SIG-M5 (cell line): ENCODE measurements at places on chromosomes 4 and X.

DNA sequence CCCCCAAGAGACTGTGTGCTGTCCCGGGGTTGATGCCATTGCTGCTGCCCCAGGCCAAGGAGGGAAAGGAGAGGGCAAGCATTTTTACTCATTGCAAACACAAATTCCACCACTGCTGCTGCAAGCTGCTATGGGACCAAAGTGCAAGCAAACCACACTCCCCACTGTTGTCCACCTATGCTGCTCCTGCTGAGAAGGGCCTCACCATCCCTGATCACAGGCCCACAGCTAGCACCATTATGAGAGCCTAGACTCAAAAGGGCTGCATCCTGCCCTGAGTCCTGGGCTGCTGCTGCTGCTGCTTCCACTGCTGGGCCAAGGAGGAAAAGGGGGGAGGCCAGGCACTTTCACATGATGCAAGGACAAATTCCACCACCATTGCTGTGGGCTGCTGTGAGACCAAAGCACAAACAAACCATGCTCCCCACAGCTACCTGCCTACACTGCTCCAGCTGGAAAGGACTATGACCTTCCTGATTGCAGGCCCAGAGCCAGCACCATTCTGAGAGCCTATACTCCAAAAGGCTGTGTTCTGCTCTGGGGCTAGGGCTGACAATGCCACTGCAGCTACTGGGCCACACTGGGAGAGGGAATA is 218.2 kb upstream of the ZCCHC13 start:
- DNase-seq = no peak

GRCh38 chr4:16596267-16596666 is 302.2 kb downstream of the LDB2 start:
- DNase-seq = no peak

DNA sequence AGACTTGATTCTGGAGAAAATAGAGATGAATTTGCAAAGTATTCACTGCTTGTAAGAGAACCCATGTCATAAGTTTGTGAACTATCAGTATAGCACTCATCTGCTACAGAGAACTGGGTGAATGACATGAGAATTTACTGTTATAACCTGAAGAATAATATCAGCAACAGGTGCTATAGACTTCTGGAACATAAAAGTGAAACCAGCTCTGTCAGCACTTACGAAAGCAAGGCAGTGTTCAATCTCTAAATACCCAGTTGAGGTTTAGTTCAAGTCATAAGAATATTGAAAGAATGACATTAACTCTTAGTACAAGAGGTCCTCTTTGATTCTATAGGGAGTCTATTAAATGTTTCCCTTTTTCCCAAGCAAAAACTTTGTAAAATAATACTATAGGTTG is 232.9 kb upstream of the ANKRD50 start:
- no peak for DNase-seq

GRCh38 chr4:125013891-125014290 is 300.9 kb upstream of the FAT4 start:
- no peak for DNase-seq
